ENCODE measurements at places on chromosomes 5 and 9.

DNA sequence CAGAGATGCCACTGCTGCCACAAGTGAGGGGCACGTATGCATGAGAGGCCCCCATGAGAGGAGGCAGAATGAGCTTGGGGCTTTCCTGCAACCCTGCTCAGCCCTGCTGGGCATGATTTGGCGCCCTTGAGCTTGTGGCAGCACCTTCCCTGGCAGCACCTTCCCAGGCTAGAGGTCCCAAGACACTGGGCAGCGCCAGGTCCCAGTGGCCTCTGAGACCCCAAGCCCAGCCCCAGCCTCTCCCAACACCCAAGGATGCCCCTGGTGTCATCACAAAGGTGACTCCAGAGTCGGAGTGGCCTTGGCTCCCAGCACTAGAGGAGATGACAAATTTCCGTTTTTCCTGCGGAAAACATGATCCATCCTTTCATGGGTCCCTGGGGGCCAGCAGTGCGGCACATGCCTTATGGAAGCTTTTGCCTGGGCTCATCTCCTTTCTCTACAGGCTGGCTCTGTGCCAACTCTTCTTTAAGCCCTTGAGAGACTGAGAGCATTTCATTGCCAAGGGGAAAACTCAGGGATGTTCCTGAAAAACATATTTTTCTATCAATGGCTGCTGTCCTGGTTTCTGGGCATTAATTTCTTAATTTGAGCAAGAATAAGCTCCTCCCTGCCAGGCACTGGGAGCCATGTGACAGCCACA lies 77.1 kb upstream of the ADAMTS2 start:
- no peak for DNase-seq

- no peak for DNase-seq
Observed at GRCh38 chr5:36438765-36439561, 137.3 kb upstream of the RANBP3L start.

GRCh38 chr5:69502767-69503488 lies 10.3 kb downstream of the OCLN start:
- no peak for DNase-seq

GRCh38 chr5:29213475-29213874 lies 1980.0 kb upstream of the CDH6 start:
- DNase-seq, result no peak

- DNase-seq, result no peak
Observed at GRCh38 chr5:122091936-122092600, 14.0 kb upstream of the LOX start.

DNA sequence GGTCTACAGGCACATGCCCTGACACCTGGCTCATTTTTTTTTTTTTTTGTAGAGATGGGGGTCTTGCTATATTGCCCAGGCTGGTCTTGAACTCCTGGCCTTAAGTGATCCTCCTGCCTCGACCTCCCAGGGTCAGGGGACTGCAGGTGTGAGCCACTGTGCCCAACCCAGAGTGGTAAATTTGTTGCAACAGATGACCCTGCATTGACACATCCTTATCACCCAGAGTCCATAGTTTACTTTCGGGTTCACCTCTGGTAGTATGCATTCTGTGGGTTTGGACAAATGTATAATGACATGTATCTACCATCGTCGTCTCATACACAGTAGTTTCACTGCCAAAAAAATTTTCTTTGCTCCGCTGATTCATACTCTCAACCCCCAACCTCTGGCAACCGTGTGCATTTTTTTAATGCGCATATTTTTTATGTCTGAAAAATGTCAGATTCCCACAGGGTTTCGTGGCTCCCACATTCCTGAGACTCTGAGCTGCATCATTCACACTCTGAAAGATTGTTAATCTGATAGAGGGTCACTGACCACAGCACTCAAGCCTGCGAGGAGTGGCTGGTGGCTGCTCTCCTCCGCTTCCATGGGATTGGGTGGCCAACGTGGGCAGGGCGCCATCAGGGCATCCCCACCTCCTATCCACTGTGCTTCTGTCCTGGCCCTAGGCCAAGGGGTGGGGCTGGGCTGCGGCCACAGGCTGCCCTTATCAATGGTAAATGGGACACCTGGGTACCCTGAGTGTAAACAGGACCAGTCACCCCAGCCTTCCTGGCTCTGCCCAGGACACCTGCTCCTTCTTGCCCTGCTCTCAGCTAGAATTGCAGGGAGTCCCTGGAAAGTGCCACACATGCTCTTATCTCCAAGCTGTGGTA lies 9.6 kb downstream of the NDST1 start:
- DNase-seq, result no peak

GRCh38 chr5:133113331-133114061 lies 61.7 kb downstream of the HSPA4 start:
- DNase-seq, result no peak

DNA sequence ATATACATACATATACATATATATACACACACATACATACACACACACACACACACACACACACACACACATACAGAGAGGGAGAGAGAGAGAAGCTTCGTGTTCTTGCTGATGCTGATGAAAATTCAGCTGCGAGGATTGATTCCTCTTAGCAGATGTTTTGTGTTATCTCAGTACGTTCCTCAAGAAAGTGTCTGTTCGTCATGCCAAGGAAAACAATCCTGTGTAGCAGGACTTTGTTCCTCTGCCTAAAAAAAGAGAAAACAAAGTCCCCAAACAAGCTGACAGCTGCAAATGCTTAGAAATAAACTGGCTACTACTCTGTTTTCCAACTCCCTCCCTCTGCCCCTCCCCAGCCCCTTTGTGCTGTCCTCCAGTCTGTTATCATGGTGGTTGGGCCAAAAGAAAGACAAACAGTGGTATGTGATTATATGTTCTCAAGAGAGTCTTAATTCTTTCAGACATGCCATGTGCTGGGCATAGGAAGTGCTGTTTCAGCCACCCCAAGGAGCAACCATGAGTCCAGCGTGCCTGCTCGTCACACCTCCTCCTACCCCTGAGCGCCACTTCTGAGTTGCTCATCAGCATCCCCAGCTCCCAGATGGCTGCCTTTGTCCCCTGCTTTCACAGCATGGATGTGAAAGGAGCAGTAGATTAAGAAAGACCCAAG lies 71.5 kb upstream of the EQTN start:
- DNase-seq, result no peak

DNA sequence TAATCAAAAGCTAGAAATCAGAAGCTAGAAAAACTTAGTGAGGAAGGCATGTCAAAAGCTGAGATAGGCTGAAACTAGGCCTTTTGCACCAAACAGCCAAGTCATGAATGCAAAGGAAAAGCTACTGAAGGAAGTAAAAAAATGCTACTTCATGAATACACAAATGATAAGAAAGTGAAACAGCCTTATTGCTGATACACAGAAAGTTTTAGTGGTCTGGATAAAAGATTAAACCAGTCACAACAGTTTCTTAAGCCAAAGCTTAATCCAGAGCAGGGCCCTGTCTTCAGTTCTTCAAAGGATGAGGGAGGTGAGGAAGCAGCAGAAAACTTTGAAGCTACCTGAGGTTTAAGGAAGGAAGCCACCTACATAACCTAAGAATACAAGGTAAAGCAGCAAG lies 102.5 kb upstream of the SH3GL2 start:
- no peak for DNase-seq

- DNase-seq, result no peak
Observed at GRCh38 chr9:121098567-121099198, 23.9 kb downstream of the CNTRL start.

DNA sequence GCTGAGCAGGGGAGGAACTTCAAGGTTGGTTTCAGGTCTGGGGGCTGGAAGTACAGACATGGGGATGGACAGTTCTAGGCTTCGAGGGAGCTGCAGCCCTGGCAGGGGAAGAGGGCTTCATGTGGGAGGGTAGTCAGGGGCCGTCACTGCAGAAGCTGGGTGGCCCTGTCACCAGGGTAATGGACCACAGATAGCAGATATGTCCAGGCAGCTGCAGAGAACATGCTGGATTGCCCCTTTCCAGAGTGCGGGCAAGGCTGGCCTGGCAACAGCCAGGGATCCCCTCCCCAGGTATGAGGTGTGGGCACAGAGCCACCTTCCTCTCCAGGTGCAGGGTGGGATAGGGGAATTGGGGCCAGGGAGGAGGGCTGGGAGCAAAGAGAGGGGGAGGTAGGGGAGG lies 206.5 kb downstream of the GADD45G start:
- DNase-seq, result no peak

DNA sequence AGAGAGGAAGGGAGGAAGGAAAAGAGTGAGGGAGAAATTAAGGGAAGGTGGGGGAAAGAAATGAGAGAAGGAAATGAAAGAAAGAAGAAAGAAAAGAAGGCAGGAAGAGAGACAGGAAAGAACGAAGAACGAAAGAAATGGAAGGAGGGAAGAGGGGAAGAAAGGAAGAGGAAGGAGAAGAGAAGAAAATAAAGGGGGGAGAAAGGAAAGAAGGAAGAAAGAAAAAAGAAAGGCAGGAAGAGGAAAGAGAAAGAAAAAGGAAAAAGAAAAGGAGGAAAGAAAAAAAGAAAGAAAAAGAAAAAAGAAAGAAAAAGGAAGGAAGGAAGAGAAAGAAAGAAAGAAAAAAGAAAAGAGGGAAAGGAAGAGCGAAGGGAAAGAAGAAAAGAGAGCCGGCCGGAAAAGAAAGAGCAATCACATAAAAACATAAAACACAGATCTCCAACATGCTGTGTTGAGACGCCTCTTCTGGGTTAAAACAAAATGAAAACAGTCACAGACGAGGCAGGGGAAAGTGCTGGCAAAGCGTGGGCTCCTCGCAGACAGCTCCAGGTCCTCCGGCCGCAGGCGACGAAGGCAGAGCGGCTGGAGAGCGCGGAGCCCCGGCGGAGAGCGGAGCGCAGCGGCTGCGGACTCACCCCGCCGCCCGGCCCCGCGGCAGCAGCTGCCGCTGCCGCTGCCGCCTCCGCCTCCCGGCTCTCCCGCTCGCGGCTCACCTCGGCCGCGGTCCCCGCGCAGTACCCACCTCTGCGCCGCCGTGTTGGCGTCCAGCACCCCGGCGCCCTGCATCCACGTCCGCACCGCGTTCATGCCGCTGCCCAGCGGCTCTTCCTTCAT lies 896 bp downstream of the EBF1 start:
- DNase-seq, result no peak

DNA sequence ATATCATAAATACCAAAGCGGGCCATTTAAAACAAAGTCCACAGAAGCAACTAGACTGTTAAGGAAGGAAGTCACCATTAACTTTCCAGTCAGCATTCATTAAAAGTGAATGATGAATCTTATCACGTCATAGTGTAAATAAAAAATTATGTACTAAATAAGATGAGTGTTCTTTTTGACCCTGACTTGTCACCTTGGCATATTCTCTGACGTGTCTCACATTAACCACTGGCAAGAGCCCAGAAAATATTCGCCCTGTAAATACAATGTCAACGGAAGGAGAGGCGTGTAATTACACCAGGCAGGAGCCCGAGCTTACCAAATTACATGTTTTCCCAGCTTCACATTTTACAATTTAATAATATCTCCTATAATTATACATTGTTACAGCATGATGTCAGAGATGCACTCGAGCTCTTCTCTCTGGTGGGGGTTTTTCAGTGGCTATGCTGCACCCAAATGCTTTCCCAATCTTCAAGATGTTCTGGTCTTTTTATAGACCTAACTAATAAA lies 29.3 kb upstream of the UBE2QL1 start:
- DNase-seq, result no peak

GRCh38 chr5:163281512-163281911 lies 155.9 kb upstream of the CCNG1 start:
- no peak for DNase-seq

- no peak for DNase-seq
Observed at GRCh38 chr5:85813146-85813545, 804.6 kb upstream of the COX7C start.

DNA sequence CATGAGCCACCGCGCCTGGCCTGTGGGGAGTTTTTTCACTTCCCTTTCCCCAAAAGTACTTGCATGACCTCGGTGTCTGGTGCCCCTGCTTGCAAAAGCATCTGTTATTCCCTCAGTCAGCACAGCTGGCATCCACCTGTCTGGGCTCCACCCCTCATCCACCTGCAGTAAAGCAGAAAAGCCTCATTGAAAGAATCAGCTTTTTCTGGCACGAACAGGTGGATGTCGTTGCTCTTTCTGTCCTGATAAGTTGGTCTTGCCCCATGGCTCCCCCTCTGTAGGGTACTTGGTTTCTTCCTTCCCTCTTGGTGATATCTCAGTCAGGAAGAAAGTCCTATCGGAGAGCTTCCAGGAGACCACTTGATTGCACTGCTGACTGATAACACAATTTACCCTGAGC lies 37.4 kb downstream of the WWC1 start:
- DNase-seq, result no peak

DNA sequence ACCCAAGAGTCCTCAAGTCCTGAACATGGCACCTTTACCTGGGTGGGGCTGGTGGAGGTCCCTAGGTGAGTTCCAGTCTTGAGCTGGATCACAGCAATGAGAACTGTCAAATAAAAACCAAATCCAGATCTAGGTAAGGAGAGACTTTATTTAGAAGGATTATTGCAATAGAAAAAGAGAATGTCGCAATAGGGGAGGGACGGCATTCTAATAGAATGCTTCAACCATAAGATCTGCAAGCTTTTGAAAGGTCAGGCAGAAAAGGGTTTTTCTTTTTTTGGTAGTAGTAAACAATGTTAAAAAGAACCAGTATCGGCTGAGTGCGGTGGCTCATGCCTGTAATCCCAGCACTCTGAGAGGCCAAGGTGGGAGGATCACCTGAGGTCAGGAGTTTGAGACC lies 5.2 kb upstream of the GCNT1 start:
- DNase-seq, result peak; percentile 18

- no peak for DNase-seq
Observed at GRCh38 chr5:113825176-113825575, 311.7 kb downstream of the YTHDC2 start.

All from HL-60 (cell line).